ENCODE measurements at places on chromosomes 12 and 14.

- no peak for DNase-seq
These were observed 45.2 kb upstream of the CTDSP2 start for GRCh38 chr12:57891542-57892228.

DNA sequence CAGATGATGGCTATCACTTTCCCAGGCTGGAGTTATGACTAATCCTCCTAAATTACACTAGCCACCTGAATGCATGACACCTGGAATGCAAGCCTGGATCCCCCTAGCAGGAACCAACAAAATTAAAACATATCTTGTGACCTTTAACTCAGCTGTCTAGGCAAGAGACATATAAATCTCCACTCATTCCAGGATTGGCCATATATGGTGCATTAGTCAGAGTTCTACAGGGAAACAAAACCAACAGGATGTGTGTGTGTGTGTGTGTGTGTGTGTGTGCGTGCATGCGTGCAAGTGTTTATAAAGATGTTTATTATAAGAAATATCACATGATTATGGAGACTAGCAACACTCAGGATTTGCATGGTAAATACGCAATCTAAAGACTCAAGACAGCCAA lies 212.8 kb downstream of the KIF21A start:
- no peak for DNase-seq

GRCh38 chr12:130249376-130249775 lies 87.1 kb downstream of the FZD10 start:
- no peak for DNase-seq

- DNase-seq = no peak
These were observed 93.8 kb downstream of the TMEM30B start for GRCh38 chr14:61187196-61187905.

DNA sequence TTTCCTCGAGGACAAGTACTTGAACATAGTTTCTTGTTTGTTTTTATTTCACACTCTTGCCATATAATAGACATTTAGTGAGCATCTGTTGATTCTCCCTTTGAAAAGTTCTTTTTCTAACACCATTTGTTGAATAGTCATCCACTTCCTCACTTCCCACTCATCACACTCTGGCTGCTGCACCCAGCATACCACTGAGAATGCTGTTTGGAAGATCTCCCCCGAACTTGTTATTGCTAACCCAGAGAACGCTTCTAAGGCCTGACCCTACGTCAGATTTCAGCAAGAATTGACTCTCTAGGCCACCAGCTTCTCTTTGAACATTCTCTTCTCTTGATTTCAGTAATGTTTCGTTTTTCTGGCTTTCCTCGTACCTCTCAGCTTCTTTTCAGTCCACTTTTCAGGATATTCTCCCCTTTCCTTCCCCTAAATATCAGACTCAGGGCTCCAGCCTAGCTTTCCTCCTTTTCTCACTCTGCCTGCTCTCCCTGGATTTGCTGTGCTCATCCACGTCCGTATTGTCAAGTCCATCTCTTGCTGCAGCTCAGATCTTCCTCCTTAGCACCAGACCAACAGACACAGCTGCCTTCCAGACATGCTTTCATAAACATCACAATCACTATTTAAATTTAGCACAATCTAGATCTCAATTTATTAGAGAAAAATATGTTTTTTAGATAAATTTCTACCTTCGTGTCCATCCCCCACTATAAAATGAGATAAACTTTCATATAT lies 94.0 kb upstream of the SLC38A4 start:
- no peak for DNase-seq

DNA sequence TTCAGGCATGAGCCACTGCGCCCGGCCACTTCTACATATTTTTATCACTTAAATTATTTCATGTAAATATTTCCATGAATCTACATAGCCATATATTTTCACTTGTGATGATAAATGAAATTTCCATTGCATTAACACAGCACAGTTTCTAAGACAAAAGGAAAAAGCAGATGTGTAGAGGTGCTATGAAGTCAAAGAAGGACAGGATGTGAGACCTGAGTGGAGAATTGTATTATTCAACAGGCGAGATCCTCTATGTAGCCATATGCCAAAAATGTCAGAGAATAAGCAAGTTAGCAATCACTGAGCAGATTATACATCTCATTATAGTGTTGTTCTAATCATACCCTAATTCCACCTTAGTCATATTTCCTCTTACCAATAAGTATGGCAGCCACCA lies 38.1 kb downstream of the ATF7 start:
- DNase-seq = no peak

DNA sequence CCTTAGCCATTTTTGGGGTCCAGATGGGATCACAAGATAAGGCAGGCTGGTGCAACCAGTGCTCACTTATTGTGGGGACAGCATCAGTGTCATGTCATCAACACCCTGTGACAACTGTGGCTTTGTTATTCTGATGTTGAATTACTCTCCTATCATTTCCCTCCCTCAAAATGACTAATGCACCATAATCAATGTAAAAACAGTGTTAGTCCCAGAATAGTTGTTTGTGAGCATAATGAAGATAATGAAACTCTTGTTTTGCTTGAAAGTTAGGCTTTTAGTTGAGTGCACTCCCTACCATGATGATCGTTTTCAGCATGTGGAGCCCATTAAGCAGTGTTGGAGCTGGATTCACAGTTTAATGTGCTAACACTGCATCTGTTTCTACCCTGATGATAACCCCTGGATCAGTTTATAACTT lies 151.4 kb downstream of the TMTC2 start:
- DNase-seq = peak; percentile 6

DNA sequence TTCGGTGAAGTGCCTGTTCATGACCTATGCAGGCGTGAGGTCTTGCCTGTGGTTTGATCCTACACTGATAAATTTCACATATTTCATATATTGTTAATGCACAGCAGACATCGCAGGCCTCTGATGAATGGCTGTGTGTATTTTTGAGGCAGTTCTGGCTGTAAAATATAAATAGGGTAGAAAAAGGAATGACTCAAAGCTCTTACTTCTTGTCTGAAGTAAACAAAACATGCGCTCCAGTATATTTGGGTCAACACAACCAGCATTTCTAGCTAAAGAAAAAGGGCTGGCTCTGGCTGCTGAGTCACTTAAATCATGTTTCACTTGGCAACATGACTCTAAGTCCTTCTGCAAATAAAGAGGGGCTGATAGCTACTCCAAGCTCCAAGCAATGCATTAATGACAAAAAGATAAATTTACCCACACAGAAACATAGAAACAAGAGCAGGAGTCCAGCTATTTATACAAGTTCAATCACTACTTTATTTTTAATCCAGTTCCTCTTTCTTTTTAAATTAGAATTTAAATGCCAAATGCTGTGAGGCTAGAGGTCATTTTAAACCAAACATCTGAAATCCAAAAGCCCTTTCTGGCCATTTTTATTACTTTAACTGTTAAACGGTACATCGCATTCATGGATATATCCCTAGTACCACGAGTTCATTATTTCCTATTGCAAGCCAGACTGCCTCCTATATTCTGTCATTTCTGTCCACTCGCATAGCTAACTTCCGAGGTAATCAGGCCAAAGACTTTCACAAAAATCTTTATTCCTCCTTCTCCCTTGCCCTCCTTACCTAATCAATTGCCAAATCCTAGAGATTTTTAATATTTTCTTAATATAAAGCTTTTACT lies 54.3 kb upstream of the TMCC3 start:
- DNase-seq = no peak

DNA sequence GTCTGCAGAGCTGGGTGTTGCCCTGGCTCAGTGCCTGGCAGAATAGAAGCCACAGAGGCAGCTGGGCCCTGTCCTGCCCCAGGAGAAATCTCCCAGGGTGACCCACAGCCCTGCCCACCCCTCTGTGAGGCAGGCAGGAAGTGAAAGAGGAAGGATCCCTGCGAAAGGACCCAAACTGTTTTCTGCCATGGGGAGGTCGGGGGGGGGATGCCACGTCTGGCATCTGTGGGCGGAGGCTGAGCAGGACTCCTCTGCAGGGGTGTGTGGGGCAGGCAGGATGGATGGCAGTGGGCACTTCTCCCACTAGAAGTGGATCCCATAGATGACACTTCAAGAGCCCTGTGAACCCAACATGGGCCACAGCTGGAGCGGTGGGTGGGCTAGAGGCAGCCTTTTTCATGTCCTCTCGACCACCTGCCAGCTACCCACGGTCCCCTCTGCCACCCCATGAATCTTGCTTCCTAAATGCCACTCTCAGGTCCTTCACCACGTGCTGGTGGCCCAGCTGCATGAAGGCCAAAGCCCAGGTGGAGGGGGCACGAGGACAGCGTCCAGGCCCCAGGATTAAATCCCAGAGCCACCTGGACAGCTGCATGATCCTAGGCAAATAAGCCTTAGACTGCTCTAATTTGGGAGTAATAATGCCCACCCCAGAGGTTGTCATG lies 3.6 kb downstream of the PAPLN start:
- no peak for DNase-seq

DNA sequence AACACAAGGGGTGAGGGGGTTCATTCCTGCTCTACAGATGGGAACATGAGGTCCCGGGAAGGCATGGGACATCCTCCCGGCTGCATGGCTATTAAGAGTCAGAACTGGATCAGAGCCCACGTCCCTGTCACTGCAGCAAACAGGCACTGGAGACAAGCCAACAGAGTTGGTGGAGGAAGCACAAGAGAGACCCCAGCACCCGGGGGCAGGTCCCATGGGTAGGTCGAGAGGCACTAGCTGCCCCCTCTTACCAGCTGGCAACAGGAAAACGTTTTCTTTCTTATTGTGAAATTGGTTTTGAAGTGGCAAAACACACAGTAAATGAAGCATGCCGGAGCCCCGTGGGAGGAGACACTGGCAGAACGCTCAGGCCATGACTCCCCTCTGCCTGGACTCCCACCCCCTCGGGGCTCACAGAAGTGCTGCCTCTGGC lies 43.6 kb downstream of the SYNE3 start:
- no peak for DNase-seq

- no peak for DNase-seq
These were observed 174.1 kb downstream of the SLC6A15 start for GRCh38 chr12:84738481-84738972.

DNA sequence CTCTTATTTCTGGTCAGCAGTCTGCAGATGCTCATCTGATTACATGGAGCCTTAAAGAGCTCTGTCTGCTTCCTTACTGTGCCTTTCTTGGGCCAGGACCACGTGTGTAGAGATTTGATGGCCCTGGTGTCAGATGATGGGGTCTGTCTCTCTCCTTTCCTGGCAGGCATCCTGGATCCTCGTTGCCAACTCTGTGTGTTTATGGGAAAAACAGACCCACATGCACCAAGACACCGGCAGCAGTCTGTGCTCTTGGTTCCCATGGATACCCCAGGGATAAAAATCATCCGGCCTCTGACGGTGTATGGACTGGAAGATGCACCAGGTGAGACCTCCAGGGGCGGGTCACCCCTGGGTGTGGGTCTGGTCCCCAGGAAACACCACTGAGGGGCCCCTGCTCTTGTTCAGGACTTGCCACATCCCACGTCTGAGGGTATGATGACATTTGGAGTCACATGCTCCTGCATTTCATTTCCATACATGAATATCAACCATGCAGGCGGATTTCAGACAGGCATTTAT lies 18.5 kb upstream of the ALDH2 start:
- DNase-seq = no peak

GRCh38 chr12:77998236-77998786 lies 167.6 kb downstream of the NAV3 start:
- DNase-seq = no peak

GRCh38 chr14:94548999-94549985 lies 11.9 kb upstream of the SERPINA4 start:
- peak; percentile 68 for DNase-seq

DNA sequence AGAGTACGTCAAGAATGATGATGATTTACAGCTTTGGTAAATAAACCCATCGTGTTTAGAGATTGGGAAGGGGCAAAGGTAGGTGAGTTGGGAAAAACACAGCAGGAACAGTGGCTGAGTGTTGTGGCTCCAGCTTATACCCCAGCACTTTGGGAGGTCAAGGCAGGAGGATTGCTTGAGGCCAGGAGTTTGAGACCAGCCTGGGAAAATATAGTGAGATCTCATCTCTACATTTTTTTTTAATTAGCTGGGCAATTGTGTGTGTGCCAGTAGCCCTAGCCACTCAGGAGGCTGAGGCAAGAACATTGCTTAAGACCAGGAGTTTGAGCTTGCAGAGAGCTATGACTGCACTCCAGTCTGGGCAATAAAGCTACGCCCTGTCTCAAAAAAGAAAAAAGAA lies 77.1 kb downstream of the RASSF9 start:
- no peak for DNase-seq

DNA sequence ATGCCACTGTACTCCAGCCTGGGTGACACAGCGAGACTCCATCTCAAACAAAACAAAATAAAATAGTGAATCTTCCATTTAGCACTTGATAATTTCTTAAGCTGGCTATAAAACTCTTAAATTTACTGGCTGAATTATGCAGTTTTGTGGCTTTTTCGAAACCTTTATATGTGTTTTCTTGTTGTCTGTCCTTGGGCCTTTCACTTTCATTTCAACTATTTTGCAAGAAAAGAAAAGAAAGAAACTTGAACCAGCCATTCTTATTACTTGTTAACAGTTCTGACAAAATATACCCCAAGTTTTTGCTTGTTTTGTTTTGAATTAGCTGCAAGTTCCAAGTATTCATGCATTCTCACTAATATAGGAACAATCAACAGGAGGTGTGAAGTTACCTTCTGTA lies 42.8 kb downstream of the PRICKLE1 start:
- DNase-seq = no peak

DNA sequence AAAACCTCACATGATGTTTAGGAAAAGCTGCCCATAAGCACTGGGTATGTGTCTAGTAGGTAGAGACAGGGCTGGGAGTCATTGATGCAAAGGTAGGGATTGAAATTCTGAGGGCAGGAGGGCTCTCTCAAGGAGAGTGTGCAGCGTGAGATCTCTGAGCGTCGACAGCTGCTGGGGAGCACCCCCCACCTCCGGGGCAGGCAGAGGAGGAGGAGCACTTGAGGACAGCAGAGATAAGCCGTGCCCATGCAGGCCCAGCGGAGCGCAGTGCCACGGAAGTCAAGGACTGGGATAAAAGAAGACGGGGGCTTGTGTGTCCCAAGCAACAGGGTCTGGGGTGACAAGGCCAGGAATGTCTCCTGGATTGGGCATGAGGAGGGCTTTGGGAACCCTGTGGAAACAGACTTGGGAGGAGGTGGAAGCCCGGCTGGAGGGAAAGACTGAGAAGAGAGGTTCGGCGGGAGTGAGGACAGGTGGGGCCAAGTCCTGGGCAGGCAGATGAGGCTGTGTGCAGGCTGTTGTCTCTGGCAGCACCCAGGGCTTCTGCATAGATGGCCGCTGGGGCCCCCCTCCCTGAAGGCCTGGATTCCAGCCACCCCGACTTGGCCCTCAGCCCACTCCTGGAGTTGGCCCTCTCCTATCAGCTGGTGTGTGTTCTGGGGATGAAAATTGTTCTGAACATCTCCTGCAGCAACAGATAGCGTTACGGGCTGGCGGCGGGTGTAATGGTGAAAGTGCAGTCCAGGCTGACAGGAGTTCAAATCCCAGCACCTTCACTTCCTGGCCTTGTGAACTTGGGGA lies 1.9 kb downstream of the CACNA2D4 start:
- DNase-seq = no peak

- no peak for DNase-seq
These were observed 359.3 kb downstream of the BCL11B start for GRCh38 chr14:98912655-98913054.
